ENCODE measurements at places on chromosomes 1 and 21. TPM values are rescaled to one million over a fixed set of nuclear protein-coding genes. Genes with fewer than 3 reads are reported as not detected.
A peak's percentile ranks its signal among the peaks of the same experiment; 100 is the strongest.

DNA sequence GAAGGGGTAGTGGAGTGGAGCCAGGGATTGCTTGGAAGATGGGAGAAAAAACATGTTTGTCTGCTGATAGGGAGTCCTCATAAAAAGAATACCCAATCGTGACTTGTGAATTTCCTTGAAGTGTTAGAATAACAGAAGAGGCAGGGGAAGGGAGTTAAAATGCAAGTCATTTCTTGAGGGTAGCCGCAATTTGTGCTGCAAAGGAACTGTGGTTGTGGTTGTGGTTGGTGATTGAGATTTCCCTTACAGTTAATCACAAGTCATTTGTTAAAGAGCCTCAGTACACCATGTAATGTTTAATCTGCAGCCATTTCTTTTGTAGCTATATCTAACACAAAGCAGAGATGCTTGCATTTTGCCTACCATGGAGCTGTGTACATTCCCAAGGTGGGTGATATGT lies 38.5 kb upstream of the EGLN1 start:
- peaks cover 7% of the 10 kb centered on the region for H3K36me3 ChIP-seq
- H3K4me3 ChIP-seq, result peak overlapping the region; percentile 49
- peaks cover 29% of the 10 kb centered on the region for H3K4me1 ChIP-seq
- peak overlapping the region; percentile 75 for H3K27ac ChIP-seq

DNA sequence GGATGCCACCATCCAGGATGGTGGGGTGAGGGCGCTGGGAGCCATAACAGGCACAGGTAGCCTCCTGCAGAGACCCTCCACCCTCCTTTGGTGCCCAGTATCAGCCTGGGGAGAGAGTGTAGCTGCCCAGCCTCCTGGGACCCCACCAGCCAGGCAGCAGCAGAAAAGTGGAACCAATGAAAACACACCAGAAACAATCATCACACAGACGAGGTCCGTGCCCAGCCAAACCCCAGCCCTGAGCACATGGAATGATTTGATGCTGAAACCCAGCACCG lies 285.1 kb downstream of the PTPRU start:
- no peak overlapping the region for H3K4me3 ChIP-seq
- no peaks in the 10 kb centered on the region for H3K36me3 ChIP-seq
- no peak overlapping the region for H3K27ac ChIP-seq
- no peaks in the 10 kb centered on the region for H3K4me1 ChIP-seq
- H3K27me3 ChIP-seq, result peaks cover 12% of the 10 kb centered on the region
- DNase-seq, result no peak

GRCh38 chr1:101316256-101316655 lies 79.4 kb downstream of the S1PR1 start:
- no peaks in the 10 kb centered on the region for H3K27me3 ChIP-seq
- H3K4me3 ChIP-seq, result no peak overlapping the region
- DNase-seq, result no peak
- H3K4me1 ChIP-seq, result peaks cover 36% of the 10 kb centered on the region

- no peaks in the 10 kb centered on the region for H3K36me3 ChIP-seq
- peaks cover 7% of the 10 kb centered on the region for H3K4me1 ChIP-seq
- H3K27ac ChIP-seq, result no peak overlapping the region
- peak overlapping the region; percentile 52 for H3K4me3 ChIP-seq
These were observed 22.2 kb upstream of the ZNF678 start for GRCh38 chr1:227541129-227541528.

DNA sequence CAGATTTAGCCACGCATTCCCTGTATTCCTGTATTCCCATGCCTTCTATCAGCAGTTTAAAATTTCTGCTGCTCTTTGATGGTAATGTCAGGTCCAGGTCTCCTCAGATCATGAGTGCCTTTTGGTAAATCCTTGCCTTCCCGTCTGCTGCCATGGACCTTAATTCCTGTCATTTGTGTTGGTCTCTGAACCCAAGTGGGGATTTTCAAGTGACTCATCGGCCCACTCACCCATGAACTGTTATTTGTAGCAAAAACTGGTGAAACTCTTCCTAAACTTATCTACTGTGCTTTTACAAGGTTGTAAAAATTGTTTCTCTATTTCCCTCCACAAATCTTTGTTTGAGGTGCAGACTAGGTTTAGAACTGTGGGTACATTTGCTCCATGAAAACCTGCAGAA lies 47.4 kb downstream of the ACTN2 start:
- DNase-seq, result no peak
- H3K27ac ChIP-seq, result no peak overlapping the region
- no peak overlapping the region for H3K4me3 ChIP-seq
- H3K4me1 ChIP-seq, result peaks cover 2% of the 10 kb centered on the region
- peaks cover 2% of the 10 kb centered on the region for H3K27me3 ChIP-seq

The IFI44L gene
- total RNA-seq, result 22.5 TPM

- H3K4me3 ChIP-seq, result no peak overlapping the region
- no peak overlapping the region for H3K27ac ChIP-seq
- peaks cover 41% of the 10 kb centered on the region for H3K4me1 ChIP-seq
- H3K27me3 ChIP-seq, result no peaks in the 10 kb centered on the region
These were observed 17.1 kb downstream of the KIF21B start for GRCh38 chr1:201006450-201006849.

The LPAR3 gene
- 0.58 TPM for total RNA-seq

GRCh38 chr1:113534130-113534817 lies 144.0 kb downstream of the MAGI3 start:
- no peaks in the 10 kb centered on the region for H3K27me3 ChIP-seq
- no peaks in the 10 kb centered on the region for H3K4me1 ChIP-seq
- no peaks in the 10 kb centered on the region for H3K36me3 ChIP-seq
- DNase-seq, result no peak

DNA sequence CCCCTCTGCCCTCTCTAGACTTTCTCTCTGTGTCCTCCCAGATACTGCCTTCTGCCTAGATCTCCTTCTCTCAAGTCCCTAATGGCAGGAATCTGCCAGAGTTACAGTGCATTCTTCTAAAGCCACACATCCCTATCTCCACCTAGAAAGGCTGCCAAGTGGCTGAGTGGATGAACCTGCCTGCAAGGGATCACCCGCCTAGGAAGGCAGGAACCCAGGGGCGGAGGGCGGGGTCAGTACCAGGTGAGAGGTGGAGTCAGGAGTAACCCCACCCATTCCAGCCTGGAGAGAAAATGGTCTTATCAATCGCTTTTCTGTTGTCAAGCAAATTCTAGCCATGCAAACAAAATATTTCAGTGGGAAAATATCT lies 60.8 kb downstream of the BCAR3 start:
- H3K27me3 ChIP-seq, result no peaks in the 10 kb centered on the region
- H3K4me3 ChIP-seq, result no peak overlapping the region
- no peaks in the 10 kb centered on the region for H3K36me3 ChIP-seq
- H3K27ac ChIP-seq, result no peak overlapping the region
- H3K4me1 ChIP-seq, result peaks cover 8% of the 10 kb centered on the region
- no peak for DNase-seq

DNA sequence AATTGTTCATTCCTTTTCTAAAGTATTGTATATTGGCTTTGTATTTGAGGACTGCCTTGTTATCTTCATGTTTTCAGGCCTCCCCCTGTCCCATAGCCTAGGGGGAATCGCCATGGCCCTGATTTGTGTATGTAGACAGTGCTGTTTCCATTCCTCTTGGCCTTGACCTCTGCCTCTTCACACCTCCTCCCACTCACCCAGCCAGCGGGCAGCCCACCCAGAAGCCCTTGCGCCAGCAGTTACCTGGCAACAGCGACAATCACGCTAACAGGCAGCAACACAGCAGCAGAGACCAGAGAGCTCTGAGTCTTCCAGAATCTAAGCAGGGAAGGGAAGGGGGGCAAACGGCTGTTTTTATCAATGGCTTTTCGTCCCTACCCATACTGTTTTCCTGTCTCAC lies 50.0 kb upstream of the NPL start:
- peak; percentile 62 for DNase-seq
- H3K4me3 ChIP-seq, result no peak overlapping the region
- no peak overlapping the region for H3K27ac ChIP-seq
- H3K27me3 ChIP-seq, result peaks cover 10% of the 10 kb centered on the region

- H3K4me1 ChIP-seq, result no peaks in the 10 kb centered on the region
- H3K27me3 ChIP-seq, result peaks cover 16% of the 10 kb centered on the region
- H3K36me3 ChIP-seq, result no peaks in the 10 kb centered on the region
- no peak for DNase-seq
- H3K27ac ChIP-seq, result no peak overlapping the region
These were observed 88.3 kb upstream of the ARHGAP29 start for GRCh38 chr1:94325377-94326302.

GRCh38 chr1:214660900-214661299 lies 57.9 kb downstream of the CENPF start:
- no peak for DNase-seq
- no peak overlapping the region for H3K4me3 ChIP-seq
- no peak overlapping the region for H3K27ac ChIP-seq
- peaks cover 60% of the 10 kb centered on the region for H3K36me3 ChIP-seq

DNA sequence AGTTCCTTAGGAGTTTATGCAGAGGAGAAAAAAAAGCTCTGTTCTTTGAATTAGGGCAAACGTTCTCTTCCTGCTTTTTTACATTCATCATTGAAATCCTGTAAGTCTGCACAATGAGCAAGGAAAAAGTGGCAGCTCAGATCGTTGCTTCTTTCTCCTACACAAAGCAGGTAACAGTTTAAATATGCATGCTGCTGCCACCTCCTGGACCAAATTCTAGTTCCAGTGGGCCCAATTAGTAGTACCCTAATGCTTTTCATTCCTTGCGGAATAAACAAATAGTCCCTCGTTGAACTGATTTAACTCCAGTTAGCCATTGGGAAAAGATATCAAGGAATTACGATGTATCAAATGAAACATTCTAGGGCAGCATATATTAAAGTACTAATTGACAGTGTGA lies 20.1 kb downstream of the YTHDF2 start:
- peaks cover 29% of the 10 kb centered on the region for H3K36me3 ChIP-seq
- peaks cover 17% of the 10 kb centered on the region for H3K4me1 ChIP-seq
- peak; percentile 18 for DNase-seq
- no peaks in the 10 kb centered on the region for H3K27me3 ChIP-seq

DNA sequence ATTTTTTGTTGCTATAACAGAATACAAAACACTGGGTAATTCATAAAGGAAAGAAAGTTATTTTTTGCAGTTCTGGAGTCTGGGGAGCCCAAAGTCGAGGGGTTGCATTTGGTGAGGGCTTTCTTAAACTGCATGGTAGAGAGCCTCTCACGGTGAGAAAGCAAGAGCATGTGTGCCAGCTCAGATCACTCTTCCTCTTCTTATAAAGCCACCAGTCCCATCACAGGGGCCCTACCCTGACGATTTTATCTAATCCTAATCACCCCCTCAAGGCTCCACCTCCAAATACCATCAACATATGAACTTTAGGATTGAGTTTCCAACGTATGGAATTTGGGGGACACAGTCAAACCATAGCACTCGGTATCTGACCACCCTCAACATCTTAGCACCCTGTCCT lies 1.0 kb upstream of the STRIP1 start:
- H3K36me3 ChIP-seq, result peaks cover 8% of the 10 kb centered on the region
- H3K27ac ChIP-seq, result peak overlapping the region; percentile 91
- no peak for DNase-seq
- peak overlapping the region; percentile 92 for H3K4me3 ChIP-seq

DNA sequence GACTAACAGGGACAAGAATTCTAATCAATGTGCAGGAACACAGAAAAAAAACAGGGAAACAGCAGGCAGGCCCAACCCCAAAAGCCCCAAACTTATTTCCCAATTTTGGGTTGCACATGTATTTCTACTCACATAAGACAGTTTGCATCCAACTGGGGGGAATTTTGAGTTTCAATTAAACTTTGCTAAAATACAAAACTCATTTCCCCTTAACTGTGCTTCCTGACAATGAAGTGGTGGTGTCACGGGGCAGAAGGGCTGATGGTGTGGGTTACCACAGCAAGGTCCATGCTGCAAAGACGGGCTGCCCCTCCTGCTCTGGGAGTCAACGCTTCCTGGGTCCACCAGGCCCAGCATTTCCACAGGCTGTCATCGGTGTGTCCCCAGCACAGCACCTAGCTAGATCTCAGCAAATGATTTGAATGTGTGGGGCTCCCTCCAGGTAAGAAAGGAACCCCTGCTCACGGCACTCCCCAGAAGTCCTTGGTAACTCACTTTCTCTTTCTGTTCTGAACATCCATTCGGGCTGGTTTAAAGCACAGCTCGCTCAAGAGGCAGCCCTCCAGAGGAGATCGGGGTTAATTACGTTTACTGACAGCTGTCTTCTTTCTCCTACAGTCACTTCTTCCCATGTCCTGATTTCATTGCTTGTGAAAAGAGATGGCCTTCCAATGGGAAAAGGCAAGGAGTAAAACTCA lies 27.4 kb downstream of the HIVEP3 start:
- peak overlapping the region; percentile 92 for H3K27ac ChIP-seq
- no peaks in the 10 kb centered on the region for H3K27me3 ChIP-seq
- peaks cover 49% of the 10 kb centered on the region for H3K4me1 ChIP-seq
- H3K4me3 ChIP-seq, result peak overlapping the region; percentile 84
- peak; percentile 71 for DNase-seq
- H3K36me3 ChIP-seq, result no peaks in the 10 kb centered on the region
